T-cell (primary cell): ENCODE measurements at places on chromosomes 13 and 19.

GRCh38 chr19:38043649-38044144, 136.7 kb downstream of the SIPA1L3 start:
- H3K27ac ChIP-seq = no peak overlapping the region
- DNase-seq = no peak
- no peaks in the 10 kb centered on the region for H3K36me3 ChIP-seq
- H3K27me3 ChIP-seq = no peaks in the 10 kb centered on the region
- H3K4me3 ChIP-seq = no peak overlapping the region

DNA sequence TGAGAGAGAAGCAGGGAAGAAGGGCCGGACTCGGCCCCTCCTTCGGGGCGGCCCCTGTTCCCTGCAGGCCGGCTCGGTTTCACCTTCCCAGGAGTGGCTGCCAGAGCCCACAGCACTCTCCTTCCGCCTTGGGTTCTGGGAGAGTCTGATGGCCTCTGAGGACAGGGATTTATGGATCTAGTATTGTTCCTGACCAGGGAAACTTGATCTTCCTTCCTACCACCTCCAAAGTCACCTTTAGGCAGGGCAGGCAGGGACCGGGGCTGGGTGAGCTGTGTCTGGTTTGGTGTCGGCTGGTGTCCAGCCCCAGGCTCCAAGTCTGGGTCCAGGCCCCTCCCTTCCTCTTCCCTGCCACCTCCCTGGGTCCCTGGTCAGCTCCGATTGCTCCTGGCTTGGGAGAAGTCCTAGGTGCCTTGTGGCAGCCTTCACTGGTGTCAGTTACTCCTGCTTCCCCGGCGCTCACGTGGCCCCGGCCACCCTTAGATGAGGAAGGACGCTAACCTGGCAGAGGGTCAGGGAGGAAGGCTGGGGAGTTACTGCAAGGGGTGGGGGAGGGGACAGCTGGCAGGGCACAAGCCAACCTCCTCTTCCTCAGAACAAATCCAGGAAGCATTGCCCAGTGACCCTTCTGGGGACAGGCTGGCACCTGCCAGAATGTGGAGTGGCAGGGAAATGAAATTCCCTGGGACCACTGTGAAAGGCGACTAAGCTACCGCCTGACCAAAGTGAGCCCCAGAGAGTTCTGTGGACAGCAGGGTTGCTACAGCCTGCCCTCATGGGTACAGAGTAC, 18.8 kb downstream of the RFX1 start:
- peak overlapping the region; percentile 11 for H3K4me3 ChIP-seq
- no peak for DNase-seq
- no peaks in the 10 kb centered on the region for H3K36me3 ChIP-seq
- H3K4me1 ChIP-seq = peaks cover 62% of the 10 kb centered on the region
- peak overlapping the region; percentile 94 for H3K27ac ChIP-seq

GRCh38 chr19:38039966-38040365, 133.0 kb downstream of the SIPA1L3 start:
- H3K4me1 ChIP-seq = no peaks in the 10 kb centered on the region
- no peaks in the 10 kb centered on the region for H3K27me3 ChIP-seq
- no peak overlapping the region for H3K27ac ChIP-seq
- no peak overlapping the region for H3K4me3 ChIP-seq

GRCh38 chr13:70080012-70080411, 27.6 kb upstream of the ATXN8OS start:
- no peak overlapping the region for H3K4me3 ChIP-seq
- DNase-seq = no peak
- no peaks in the 10 kb centered on the region for H3K27me3 ChIP-seq
- H3K4me1 ChIP-seq = no peaks in the 10 kb centered on the region
- no peak overlapping the region for H3K27ac ChIP-seq

- no peaks in the 10 kb centered on the region for H3K27me3 ChIP-seq
- no peaks in the 10 kb centered on the region for H3K4me1 ChIP-seq
- H3K36me3 ChIP-seq = no peaks in the 10 kb centered on the region
- no peak overlapping the region for H3K27ac ChIP-seq
Measured at GRCh38 chr13:91240341-91240740, 107.1 kb upstream of the MIR17HG start.

GRCh38 chr13:100470866-100471505, 117.6 kb downstream of the GGACT start:
- no peaks in the 10 kb centered on the region for H3K36me3 ChIP-seq
- no peaks in the 10 kb centered on the region for H3K27me3 ChIP-seq
- DNase-seq = no peak
- H3K4me1 ChIP-seq = peaks cover 2% of the 10 kb centered on the region
- H3K4me3 ChIP-seq = no peak overlapping the region

GRCh38 chr19:11141937-11142527, 13.6 kb downstream of the SPC24 start:
- H3K4me1 ChIP-seq = peaks cover 3% of the 10 kb centered on the region
- peaks cover 15% of the 10 kb centered on the region for H3K27me3 ChIP-seq
- no peak for DNase-seq
- no peak overlapping the region for H3K4me3 ChIP-seq
- H3K27ac ChIP-seq = no peak overlapping the region

DNA sequence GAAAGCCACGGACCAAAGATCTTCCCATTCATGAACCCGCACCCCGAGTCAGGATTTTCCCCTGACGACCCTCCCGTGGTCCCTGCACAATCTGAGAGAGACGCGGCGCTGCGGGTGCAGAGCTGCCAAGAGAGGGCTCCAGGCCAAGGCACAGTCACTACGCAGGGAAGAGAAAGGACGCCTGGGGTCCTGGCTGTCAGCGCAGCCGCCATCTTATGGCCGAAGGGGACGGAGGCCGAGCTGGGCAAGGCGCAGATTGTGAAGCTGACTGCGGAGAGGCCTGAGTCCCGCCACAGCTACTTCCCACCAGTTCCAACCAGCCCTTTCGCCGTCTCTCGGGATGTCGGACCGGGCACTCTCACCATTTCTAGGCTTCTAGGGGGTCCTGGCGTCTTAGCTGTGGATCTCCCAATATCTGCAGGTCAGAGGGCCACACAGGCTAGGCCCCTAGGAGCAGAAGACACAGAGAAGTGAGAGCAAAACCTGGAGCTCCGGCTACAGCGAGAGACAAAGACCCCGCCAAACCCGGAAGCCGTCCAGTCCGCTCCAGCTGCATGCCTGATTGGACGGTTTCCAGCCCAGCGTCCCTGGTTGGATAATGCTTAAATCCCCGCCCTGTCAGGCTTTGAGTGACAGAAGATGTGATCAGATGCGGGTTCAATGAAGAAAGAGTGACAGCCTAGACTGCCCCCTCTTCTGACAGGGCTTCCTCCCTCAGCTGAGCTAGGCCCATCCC, at the start of gene ZNF100:
TSS of gene ZNF100 (minus strand) at position 515 of the 736 bp plus-strand sequence. CDS start at position 365, 150 bp downstream.
- peak; percentile 78 for DNase-seq
- no peaks in the 10 kb centered on the region for H3K27me3 ChIP-seq
- peaks cover 2% of the 10 kb centered on the region for H3K4me1 ChIP-seq
- peak within 1 kb of the TSS; percentile 80 for H3K27ac ChIP-seq

DNA sequence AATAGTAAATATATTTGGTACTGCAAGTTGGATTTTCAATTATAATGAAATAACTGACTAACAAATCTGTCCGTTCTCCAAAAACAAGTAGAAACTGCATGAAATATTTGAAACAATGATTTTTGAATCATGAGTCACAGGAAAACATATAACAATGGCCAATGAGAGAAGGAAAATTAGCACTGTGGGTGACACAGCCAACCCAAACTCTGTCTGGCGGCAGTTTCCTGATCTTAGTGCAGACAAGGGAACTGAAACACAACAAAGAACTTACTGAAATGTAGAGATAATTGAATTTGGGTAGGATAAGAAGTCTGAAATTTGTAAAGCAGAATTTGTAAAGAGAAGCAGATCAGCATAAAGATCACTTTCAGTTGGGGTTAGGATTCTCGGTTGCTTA, 2743.3 kb upstream of the PCDH20 start:
- no peaks in the 10 kb centered on the region for H3K36me3 ChIP-seq
- DNase-seq = no peak
- no peaks in the 10 kb centered on the region for H3K27me3 ChIP-seq
- no peak overlapping the region for H3K4me3 ChIP-seq

- H3K4me3 ChIP-seq = peak overlapping the region; percentile 64
- H3K4me1 ChIP-seq = peaks cover 7% of the 10 kb centered on the region
- H3K27ac ChIP-seq = peak overlapping the region; percentile 49
Measured at GRCh38 chr19:49017666-49018351, 918 bp upstream of the LHB start.

DNA sequence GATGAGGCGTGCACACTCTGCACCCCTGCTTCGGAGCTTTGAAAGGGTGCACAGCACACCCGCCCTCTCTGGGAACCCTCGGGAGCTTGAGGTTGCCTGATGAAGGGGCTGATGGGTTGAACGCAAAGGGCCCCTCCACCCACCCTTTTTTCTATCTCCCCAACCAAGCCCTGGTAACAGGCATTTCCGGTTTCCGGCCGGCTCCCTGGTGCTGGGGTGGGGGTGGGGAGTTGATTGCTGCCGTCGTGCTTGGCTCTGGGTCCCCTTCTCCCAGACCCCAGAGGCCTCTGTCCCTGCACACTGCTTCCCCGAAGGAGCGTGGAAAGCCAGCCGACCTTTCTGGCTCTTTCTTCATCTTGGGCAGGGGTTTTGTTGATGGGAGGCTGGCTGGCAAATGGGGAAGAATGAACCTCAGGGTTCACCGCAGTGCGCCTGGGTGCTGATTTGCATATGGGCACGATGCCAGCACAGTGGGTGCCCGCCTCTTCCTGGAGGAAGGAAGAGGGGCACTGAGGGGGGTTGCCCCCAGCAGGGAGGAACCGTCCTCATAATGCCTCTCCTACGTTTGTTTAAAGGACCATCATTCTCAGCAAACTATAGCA, 29.1 kb downstream of the VAV1 start:
- H3K4me3 ChIP-seq = peak overlapping the region; percentile 54
- H3K27me3 ChIP-seq = no peaks in the 10 kb centered on the region
- peaks cover 9% of the 10 kb centered on the region for H3K36me3 ChIP-seq
- peak overlapping the region; percentile 80 for H3K27ac ChIP-seq

- H3K36me3 ChIP-seq = peaks cover 28% of the 10 kb centered on the region
- DNase-seq = no peak
- peaks cover 14% of the 10 kb centered on the region for H3K4me1 ChIP-seq
- no peaks in the 10 kb centered on the region for H3K27me3 ChIP-seq
- H3K4me3 ChIP-seq = no peak overlapping the region
Measured at GRCh38 chr19:18898081-18898606, 2.2 kb upstream of the CERS1 start.
